Activated CD8-positive, alpha-beta memory T cell treated with anti-CD3 and anti-CD28 coated beads, Interleukin-2, amount 50 U/mL, for 4 hours (primary cell): ENCODE measurements at places on chromosomes 7 and 10.

GRCh38 chr10:71150796-71151195 is 61.6 kb upstream of the UNC5B start:
- no peak for DNase-seq

GRCh38 chr10:120825878-120826769 is 25.0 kb upstream of the WDR11 start:
- DNase-seq: no peak

DNA sequence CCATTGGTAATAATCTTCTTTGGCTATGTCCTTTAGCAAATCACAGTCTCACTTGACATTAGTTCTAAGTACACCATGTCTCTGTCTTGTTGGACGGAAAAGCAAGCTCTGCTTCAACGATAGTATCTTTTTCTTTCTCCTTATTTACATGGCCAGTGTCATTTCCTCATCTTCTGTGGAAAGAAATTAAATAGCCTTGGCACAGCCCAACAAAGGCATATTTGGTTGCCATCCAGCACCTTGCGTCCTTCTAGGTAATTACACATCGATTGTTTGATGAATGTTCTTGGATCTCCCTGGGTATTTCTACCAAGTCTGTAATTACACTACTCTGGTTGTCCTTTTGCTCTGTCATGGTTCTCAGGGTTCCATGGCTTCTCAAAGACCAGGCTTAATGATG is 183.1 kb downstream of the CHN2 start:
- DNase-seq: no peak

DNA sequence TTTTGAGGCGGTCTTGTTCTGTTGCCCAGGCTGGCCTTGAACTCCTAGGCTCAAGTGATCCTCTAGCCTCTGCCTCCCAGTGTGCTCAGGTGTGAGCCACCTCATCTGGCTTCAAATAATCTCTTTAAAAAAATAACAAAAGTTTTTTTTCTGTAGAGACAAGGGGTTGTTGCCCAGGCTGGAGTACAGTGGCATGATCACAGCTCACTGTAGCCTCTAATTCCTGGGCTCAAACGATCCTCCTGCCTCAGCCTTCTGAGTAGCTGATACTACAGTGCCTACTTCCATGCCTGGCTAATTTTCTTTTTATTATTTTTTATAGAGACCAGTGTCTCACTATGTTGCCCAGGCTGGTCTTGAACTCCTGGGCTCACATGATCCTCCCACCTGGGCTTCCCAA is 11.7 kb downstream of the FOXK1 start:
- no peak for DNase-seq

GRCh38 chr7:28542410-28542809 is 130.1 kb downstream of the CREB5 start:
- no peak for DNase-seq

DNA sequence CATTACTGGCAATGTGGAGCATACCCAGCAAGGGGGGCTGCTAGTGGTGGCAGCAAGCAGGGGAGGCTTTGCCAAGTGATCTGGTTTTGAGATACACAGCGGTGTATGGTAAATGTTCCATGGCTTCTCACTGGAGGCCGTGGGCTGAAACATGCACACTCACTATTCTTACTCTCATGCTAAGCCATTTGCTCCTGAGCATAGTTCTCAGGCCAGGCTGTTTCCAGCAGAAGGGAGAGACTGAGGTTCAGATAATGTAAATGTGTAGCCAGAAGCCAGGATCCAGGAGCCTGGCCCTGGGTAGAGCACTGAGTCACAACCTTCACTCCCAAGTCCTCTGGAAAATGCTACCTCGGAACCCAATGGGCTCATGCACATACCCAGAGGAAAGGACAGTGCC is 757.9 kb downstream of the GRID1 start:
- no peak for DNase-seq

- DNase-seq: no peak
These were observed 305.1 kb downstream of the AUTS2 start for GRCh38 chr7:69903410-69903809.

DNA sequence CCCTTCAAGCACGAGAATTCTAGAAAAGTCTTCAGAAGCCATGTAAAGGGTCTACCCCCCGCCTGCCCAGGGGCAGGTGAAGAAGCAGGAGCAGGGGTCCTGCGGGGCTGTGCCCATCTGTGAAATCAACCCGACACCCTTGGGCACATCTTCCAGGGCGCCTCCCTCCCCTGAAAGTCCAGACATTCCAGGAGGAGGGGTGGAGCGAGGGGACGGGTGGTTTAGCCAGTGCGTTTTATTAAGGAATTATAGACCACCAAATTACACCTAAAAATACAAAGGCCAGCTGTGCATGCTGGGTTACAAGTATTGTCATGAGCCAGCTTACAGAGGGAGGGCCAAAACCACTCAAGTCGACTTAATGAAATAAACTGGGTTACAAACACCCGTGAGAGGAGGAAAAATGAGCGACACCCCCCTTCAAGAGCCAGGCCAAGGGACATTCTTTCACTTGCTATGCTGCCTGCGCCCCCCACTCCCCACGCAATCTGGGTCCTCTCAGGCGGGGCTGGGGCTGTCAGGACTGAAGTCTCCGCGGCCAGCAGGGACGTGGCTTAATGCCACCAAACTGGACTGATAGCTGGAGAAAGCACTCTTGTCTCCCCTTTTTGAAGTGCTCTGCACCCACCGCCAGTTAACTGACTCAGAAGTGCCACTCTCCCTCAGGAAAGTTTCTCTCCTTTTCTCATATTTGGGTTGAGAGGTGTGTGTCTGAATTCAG is 360.3 kb downstream of the FRMD4A start:
- no peak for DNase-seq

GRCh38 chr10:34996843-34997242 is 93.3 kb downstream of the CUL2 start:
- DNase-seq: no peak

- peak; percentile 26 for DNase-seq
These were observed 72.6 kb upstream of the NFKB2 start for GRCh38 chr10:102322914-102323313.

DNA sequence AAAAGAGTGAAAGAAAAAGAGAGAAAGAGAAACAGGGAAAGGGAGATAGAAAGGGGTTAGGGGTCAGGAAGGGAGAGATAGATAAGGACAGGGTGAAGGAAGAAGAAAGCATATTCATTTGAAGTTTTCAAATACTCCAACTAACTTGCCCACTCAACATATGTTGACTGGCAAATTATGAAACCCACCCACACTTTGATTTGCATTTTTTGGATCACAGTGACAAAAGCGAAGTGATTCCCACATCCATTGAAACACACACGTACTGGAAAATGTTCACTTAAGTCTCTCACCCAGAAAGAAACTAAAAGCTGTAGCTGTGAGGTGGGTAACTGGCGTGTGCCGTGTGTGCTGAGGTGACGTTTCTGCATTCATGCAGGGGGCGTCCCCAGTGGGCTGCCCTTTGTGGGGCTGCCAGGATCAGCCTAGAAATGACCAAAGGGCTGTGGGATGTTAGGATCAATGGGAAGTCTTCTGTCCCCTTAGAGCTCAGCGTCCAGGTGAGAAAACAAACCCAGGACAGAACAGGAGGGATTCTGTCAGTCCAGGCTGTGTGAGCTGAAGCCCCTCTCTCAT is 134.9 kb upstream of the ADARB2 start:
- DNase-seq: no peak

- no peak for DNase-seq
These were observed 500.0 kb downstream of the TYW1 start for GRCh38 chr7:67496589-67496988.

- DNase-seq: no peak
These were observed 71.1 kb downstream of the INPP5A start for GRCh38 chr10:132608511-132609195.

- no peak for DNase-seq
These were observed at the start of gene TRIM24 for GRCh38 chr7:138460176-138460648. Gene TRIM24 (plus strand): TSS chr7:138460259. CDS start chr7:138460549, 290 bp downstream.

GRCh38 chr10:44938956-44939355 is 20.6 kb upstream of the RASSF4 start:
- DNase-seq: no peak

GRCh38 chr10:81876253-81877077 is 1.5 kb downstream of the NRG3 start:
- no peak for DNase-seq

DNA sequence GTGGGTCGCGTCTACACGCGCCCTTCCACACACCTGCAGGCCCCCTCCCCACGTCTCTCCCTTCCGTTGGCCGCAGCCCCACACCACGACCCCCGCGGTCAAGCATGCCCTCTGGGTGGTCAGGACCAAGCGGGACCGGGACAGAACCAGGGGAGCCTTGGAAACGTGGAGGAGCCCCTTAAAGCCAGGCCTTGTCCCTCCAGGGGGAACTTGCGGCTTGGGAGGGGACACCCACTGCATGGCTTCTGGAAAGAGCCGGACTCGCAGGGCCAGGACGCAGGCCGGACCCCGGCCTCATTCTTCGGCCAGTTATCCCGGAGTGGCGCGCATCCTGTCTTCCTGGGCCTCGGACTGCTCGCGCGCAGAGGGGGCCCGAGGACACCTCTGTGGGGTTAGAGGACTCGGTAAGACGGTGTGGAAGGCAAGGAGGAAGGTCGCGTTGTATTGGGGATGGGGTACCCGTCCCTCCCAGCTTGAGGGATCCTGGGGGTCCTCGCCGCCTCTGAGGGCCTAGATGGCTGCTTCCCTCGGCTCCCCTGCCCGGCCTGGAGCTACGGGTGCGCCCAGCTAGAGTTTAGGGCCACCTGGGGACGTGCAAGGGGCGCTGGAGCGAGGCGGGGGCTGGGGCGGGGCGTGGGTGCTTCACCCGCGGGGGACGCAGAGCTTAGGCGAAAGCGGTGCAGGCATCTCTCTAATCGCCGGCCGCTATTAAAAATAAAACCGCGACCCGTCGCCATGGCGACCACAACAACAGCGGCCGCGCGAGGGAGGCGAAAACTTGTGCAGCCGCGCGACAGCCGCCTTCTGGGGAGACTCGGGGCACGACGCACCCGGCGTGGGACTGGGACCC is 1.8 kb upstream of the PDGFA start:
- no peak for DNase-seq
